ENCODE measurements at places on chromosomes 7 and 10. TPM values are rescaled to one million over a fixed set of nuclear protein-coding genes. Genes with fewer than 3 reads are reported as not detected.

DNA sequence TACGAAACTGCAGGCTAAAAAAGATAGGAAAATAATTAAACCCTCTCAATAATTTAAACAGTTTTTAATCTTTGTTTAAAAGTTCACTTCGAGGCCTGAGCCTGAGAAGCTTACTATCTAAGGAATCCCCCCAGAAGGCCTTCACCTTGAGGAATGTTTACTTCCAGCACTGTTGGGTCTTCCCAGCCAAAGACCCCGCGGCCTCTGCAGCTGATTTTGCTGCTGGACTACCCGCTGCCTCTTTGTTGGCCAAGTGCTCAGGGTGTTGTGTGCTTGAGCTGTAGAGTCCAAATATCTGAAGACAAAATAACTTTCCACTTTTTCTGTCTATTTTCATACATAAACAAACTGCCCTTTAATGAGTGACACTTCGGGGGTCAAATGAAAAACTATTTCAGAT lies 292.7 kb downstream of the GLRX3 start:
- no peak for DNase-seq
- no peak overlapping the region for H3K27ac ChIP-seq
- H3K27me3 ChIP-seq, result no peaks in the 10 kb centered on the region
- H3K36me3 ChIP-seq, result no peaks in the 10 kb centered on the region

DNA sequence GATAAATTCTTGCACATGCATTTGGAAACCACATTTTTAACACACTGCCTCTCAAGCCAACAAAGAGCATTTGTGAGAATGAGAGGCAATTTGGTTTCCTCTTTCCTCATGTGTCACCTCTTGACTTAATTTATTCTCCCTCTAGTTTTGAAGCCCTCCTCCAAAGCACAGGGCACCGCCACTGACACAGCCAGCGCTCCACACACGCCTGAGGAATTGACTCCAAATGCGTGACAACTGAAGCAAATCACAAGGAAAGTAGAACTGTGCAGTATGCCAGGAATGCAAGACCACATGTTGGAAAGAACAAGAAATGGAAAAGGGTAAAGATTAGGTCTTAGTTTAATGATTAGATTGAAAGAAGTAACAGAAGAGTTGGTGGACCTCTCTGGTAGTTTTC lies 173.3 kb downstream of the LSM5 start:
- no peak for DNase-seq
- no peaks in the 10 kb centered on the region for H3K36me3 ChIP-seq
- H3K27me3 ChIP-seq, result peaks cover 15% of the 10 kb centered on the region
- H3K4me1 ChIP-seq, result no peaks in the 10 kb centered on the region
- H3K4me3 ChIP-seq, result no peak overlapping the region

- no peaks in the 10 kb centered on the region for H3K36me3 ChIP-seq
- no peaks in the 10 kb centered on the region for H3K4me1 ChIP-seq
- no peak overlapping the region for H3K27ac ChIP-seq
- DNase-seq, result no peak
Observed at GRCh38 chr7:47659664-47660462, 78.0 kb upstream of the TNS3 start.

GRCh38 chr10:22226599-22226998 lies 8.8 kb upstream of the EBLN1 start:
- H3K36me3 ChIP-seq, result peaks cover 3% of the 10 kb centered on the region
- peaks cover 7% of the 10 kb centered on the region for H3K27me3 ChIP-seq
- H3K27ac ChIP-seq, result no peak overlapping the region
- H3K4me3 ChIP-seq, result no peak overlapping the region

- H3K27ac ChIP-seq, result no peak overlapping the region
- H3K4me3 ChIP-seq, result no peak overlapping the region
- no peak for DNase-seq
- peaks cover 8% of the 10 kb centered on the region for H3K4me1 ChIP-seq
- H3K27me3 ChIP-seq, result peaks cover 12% of the 10 kb centered on the region
- no peaks in the 10 kb centered on the region for H3K36me3 ChIP-seq
Observed at GRCh38 chr10:128008521-128009250, 101.8 kb downstream of the PTPRE start.

- H3K27ac ChIP-seq, result no peak overlapping the region
- DNase-seq, result no peak
- no peaks in the 10 kb centered on the region for H3K36me3 ChIP-seq
- H3K4me3 ChIP-seq, result no peak overlapping the region
- H3K4me1 ChIP-seq, result no peaks in the 10 kb centered on the region
Observed at GRCh38 chr10:80268266-80268665, 21.2 kb downstream of the MAT1A start.

GRCh38 chr7:42831006-42831717 lies 80.7 kb downstream of the C7orf25 start:
- H3K27ac ChIP-seq, result no peak overlapping the region
- DNase-seq, result no peak
- H3K4me1 ChIP-seq, result no peaks in the 10 kb centered on the region
- H3K27me3 ChIP-seq, result peaks cover 14% of the 10 kb centered on the region
- H3K36me3 ChIP-seq, result no peaks in the 10 kb centered on the region

DNA sequence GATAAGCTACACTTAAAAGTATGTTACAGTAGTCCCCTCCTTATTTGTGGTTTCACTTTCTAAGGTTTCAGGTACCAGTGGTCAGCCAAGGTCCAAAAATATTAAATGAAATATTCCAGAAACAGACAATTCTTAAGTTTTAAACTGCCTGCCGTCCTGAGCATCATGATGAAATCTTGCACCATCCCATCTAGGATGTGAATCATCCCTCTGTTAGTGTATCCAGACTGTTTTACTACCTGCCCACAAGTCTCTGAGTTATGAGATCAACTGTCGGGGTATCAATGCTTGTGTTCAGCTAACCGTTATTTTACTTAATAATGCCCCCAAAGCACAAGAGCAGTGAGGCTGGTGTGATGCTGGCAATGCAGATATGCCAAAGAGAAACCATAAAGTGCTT lies 11.4 kb downstream of the KDM7A start:
- peak overlapping the region; percentile 59 for H3K4me3 ChIP-seq
- H3K27ac ChIP-seq, result peak overlapping the region; percentile 96
- peak; percentile 21 for DNase-seq
- peaks cover 3% of the 10 kb centered on the region for H3K36me3 ChIP-seq
- H3K27me3 ChIP-seq, result no peaks in the 10 kb centered on the region

DNA sequence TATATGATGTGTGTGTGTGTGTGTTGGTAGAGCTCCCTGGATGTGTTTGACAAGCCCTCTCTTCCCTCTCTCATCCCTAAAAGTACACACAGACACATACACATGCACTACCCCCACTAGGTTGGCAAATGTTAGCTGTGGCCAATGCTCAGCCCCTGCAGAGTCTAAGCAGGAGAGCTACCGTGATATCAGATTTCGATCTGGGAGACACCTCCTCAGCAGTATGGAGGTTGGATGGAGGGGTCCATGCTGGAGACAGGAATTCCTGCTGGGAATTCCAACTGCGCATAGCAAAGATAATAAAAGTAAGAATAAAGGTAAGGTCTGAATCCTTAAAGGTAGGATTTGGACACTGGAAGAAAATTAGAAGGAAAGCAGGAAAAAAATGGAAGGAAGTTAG lies 85.7 kb downstream of the C10orf90 start:
- no peak for DNase-seq
- no peak overlapping the region for H3K4me3 ChIP-seq
- no peaks in the 10 kb centered on the region for H3K4me1 ChIP-seq
- no peaks in the 10 kb centered on the region for H3K36me3 ChIP-seq

DNA sequence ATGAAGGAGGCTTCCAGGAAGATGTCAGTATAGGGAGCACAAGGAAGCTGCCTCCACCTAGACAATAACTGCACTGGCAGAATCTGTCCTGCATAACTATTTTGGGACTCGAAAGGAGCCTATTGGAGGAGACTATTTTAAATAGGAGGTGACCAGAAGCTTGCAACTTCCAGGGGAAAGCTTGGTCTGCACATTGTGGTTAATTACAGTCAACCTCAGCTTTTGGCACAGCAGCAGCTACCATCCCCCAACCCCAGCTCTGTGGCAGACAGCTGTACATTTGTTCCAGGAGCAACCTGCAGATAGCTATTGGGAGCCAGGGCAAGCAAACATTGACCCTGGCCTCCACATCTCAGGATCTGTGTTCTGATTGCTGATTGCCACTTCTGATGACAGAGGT lies 46.3 kb upstream of the NANOS1 start:
- no peaks in the 10 kb centered on the region for H3K27me3 ChIP-seq
- H3K36me3 ChIP-seq, result peaks cover 4% of the 10 kb centered on the region
- H3K4me1 ChIP-seq, result peaks cover 14% of the 10 kb centered on the region
- no peak overlapping the region for H3K27ac ChIP-seq

- H3K4me1 ChIP-seq, result peaks cover 33% of the 10 kb centered on the region
- peaks cover 4% of the 10 kb centered on the region for H3K27me3 ChIP-seq
- peak overlapping the region; percentile 80 for H3K27ac ChIP-seq
- H3K4me3 ChIP-seq, result peak overlapping the region; percentile 83
- DNase-seq, result no peak
Observed at GRCh38 chr7:151080067-151080521, 515 bp downstream of the FASTK start.

- H3K4me3 ChIP-seq, result no peak overlapping the region
- no peaks in the 10 kb centered on the region for H3K27me3 ChIP-seq
- no peak overlapping the region for H3K27ac ChIP-seq
- H3K4me1 ChIP-seq, result peaks cover 9% of the 10 kb centered on the region
- H3K36me3 ChIP-seq, result peaks cover 23% of the 10 kb centered on the region
- no peak for DNase-seq
Observed at GRCh38 chr10:113712755-113713639, 33.3 kb downstream of the CASP7 start.

DNA sequence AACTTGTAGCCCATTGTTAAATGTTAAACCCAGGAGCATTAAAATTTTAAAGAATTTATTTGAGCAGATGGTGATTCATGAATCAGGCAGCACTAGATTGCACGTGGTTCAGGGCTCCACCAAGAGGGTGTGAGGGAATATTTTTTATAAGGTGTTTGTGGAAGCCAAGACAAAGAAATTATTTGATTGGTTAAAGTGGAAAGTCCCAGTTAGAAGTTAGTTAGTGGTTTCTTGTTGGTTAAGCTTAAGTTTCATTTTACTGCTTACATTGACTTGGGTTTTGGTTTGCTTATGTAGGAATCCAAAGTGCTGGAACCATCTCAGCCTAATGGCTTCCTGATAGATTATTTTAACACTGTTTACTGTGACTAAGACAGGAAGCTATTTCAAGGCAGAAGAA lies 906.2 kb downstream of the LRMDA start:
- no peak overlapping the region for H3K27ac ChIP-seq
- H3K36me3 ChIP-seq, result no peaks in the 10 kb centered on the region
- H3K4me3 ChIP-seq, result no peak overlapping the region
- DNase-seq, result no peak

DNA sequence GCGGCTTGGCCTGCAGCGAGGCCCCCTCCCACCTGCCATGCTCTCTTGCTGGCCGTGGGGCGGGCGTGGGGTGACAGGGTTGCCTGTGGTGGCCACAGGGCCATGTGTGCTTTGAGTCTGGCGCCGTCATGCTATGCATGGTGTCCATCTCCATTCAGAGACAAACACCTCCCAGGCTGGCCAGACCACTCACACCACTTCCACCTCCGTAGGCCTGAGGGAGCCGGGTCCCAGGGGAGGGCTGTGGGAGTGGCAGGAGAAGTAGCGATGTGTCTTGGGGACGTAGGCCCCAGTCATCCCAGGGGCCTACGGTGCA lies 65.5 kb downstream of the DNAJB6 start:
- H3K4me1 ChIP-seq, result peaks cover 17% of the 10 kb centered on the region
- no peak for DNase-seq
- no peaks in the 10 kb centered on the region for H3K27me3 ChIP-seq
- peaks cover 24% of the 10 kb centered on the region for H3K36me3 ChIP-seq

Gene MSMB
- total RNA-seq, result not detected

Gene PRRT4
- total RNA-seq, result 0.20 TPM

Gene TYW1
- 16.6 TPM for total RNA-seq

Gene NAT16
- total RNA-seq, result not detected

Gene DEPP1
- 0.16 TPM for total RNA-seq

Gene SLC16A12
- not detected for total RNA-seq

Gene OR2A42
- not detected for total RNA-seq

All from activated CD8-positive, alpha-beta T cell treated with anti-CD3 and anti-CD28 coated beads for 36 hours (primary cell).